Activated gamma-delta T cell treated with Interleukin-2 at 50 U/mL for 16 hours (primary cell): ENCODE measurements at places on chromosomes 5 and 9.

DNA sequence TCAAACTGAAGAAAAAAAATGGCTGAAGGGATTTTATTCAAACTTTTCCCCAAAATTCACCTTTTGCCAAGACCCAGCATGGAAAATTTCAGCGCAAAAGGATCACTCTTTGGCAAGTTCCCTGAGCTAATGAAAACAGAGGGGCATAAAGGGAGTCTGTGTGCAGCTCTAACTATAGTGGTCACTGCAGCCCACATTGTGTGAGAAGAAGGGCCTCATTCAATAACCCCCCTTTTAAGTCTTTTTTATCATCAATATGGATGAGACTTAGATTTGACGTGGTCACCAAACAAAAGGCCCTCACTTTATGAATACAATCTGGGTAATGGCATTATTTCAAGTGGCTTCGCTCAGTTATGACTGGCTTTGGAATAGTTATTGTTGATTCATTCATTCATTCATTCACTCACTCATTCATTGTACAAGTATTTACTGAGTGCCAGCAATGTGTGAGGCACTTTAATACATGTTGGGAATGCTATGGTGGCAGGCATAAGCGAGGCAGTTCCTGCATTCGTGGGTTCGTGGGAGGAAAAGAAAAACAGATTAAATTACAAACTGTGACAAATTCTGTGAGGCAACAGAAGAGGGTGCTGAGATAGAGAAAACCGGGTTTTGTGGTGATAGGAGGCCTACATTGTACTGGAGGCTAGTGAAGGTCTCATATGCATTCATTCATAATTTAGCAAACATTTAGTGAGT, 145.7 kb upstream of the KLF4 start:
- DNase-seq = no peak

- DNase-seq = no peak
Observed at GRCh38 chr5:77170-77501, 14.8 kb upstream of the PLEKHG4B start.

- DNase-seq = no peak
Observed at GRCh38 chr5:131990716-131991115, 20.7 kb downstream of the ACSL6 start.

GRCh38 chr5:57466544-57466943, 16.1 kb downstream of the ACTBL2 start:
- no peak for DNase-seq

DNA sequence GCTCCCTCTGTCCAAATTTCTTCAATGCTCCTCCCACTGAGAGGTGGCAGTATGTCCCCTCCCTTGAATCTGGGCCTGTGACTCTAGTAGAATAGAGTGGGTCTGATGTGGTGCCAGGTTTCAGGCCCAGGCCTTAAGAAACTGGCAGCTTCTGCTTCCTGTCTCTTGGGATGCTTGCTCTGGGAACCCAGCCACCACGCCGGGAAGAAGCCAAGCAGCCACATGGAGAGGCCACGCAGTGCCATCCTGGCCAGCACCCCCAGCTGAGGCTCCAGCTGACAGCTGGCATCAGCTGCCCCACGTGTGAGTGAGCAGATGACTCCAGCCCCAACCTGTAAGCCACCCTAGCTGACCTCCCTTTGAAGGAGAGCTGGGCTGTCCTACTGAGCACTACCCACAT, 7.3 kb upstream of the TSPAN17 start:
- DNase-seq = no peak

GRCh38 chr5:171975262-171975876, 31.1 kb downstream of the FBXW11 start:
- DNase-seq = no peak

DNA sequence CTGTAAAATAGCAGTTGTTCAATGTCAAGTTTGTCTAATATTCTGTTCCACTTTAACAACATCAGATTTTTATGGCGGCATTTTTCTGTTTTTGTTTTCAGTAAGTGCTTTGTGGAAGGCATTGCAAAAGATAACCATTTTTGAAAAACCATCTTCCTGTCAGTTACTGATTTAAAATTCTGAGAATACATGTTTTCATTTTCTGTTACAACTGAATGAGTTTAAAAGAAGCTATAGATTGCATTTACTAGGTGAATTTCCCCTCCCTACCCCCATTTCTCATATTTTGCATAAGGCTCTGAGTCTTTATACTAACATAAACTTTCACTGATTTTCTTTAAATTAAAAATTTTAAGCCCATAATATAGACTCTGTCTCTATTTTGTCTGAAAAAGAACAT, 4.6 kb upstream of the ERAP2 start:
- DNase-seq = no peak

GRCh38 chr5:74977471-74977870, 74.9 kb downstream of the GCNT4 start:
- no peak for DNase-seq

GRCh38 chr9:102700936-102701335, 294.2 kb upstream of the CYLC2 start:
- DNase-seq = no peak

- no peak for DNase-seq
Observed at GRCh38 chr5:22560147-22560546, 293.0 kb downstream of the CDH12 start.

DNA sequence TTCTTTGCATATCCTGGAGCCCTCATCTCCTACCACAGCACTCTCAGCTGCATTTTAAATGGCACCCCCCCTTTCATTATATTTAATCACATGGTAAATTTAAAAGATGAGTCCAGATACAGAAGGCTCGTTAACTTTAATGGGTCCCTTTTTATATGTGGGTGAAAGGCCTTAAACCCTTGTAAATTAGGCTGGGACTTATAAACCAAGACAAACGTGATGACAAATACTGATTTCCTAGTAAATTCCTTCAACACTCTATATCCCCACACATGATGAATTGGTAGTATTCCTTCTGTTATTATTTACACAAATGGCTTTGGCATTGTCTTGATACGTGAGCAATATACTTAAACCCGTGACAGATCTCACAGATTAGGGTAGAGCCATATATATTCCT, 210.6 kb downstream of the CAAP1 start:
- DNase-seq = no peak

GRCh38 chr5:155189981-155190380, 176.4 kb downstream of the KIF4B start:
- no peak for DNase-seq

GRCh38 chr5:84255315-84255714, 129.4 kb downstream of the EDIL3 start:
- no peak for DNase-seq

DNA sequence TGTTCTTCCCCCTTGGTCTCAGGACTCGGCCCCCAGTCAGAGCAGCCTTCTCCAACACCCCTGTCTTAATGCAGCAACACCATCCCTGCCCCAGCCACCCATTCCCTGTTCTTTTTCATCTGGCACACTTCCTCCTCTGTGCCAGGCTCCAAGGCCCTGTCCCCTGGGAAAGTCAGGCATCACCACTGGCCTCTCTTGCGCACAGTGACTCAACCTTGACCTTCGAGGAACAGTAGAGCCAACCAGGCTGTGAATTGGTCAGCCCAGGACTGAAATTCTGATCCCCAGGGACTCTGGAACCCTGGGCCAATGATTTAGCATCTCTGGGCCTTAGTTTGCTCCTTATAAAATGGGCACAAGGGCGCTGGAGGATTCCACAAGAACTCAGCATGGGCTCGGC, 10.5 kb upstream of the RALGDS start:
- DNase-seq = no peak

DNA sequence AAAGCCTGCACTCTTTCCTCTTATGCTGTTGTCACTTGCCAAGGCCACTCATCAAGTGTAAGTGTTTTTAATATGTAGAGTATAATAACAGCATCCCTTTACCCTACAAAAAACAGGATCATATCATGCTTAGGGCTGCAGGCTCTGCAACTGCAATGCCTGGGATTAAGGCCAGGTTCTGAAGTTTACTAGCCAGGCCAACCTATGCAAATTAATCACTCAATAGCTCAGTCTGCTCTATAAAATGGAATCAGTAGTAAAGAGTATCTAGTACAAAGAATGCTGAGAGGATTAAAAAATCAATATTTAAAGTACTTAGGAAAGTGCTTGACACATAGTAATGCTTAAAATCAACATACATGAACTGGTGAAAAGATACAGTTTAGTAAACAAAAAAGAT, 253.3 kb downstream of the EDIL3 start:
- DNase-seq = no peak

GRCh38 chr5:143197260-143197656, 206.2 kb downstream of the NR3C1 start:
- DNase-seq = no peak

DNA sequence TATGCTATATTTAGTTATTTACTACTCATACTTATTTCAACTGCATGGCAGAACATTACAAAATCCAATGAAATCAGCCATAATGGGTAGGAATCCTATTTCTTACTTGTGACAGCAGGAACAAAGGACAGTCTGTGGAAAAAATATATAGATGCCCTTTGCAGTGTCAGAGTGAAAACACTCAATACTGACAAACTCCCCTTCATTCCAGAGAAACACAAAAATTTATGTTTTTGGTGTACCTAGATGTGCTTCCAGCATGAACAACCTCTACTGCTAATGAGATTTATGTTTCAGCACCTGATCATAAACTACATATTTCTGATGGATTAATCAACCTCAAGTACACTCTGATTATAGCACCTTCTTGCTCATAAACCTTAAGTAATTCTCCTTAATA, 132.4 kb downstream of the CDH10 start:
- no peak for DNase-seq

DNA sequence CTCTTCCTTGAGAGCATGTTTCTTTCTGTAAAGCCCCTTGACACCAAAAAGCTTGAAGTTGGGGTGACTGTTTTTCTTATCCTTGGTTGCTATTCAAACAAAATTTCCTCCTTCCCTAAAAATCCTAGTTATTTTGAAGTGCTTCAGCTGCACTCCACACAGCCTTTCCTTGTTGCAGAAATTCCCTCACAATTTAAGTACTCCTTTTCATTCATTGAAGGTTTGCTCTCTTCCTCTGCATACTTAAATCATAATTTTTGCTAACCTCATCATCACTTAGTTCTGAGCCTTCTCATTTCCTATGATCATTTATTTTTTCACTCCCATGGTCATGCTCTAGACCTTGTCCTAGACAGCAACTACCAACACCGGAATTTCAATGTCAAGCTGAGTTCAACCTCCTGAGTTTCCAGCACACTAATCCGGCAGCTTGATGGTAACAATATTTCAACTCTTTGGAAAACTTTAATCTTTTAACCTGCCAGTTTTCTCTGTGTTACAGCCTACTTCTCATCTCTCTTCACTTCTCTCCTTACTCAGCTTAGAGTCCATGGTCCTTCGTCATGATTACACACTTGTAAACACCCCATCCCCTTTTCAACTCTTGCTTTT, 78.7 kb upstream of the ACTBL2 start:
- no peak for DNase-seq

DNA sequence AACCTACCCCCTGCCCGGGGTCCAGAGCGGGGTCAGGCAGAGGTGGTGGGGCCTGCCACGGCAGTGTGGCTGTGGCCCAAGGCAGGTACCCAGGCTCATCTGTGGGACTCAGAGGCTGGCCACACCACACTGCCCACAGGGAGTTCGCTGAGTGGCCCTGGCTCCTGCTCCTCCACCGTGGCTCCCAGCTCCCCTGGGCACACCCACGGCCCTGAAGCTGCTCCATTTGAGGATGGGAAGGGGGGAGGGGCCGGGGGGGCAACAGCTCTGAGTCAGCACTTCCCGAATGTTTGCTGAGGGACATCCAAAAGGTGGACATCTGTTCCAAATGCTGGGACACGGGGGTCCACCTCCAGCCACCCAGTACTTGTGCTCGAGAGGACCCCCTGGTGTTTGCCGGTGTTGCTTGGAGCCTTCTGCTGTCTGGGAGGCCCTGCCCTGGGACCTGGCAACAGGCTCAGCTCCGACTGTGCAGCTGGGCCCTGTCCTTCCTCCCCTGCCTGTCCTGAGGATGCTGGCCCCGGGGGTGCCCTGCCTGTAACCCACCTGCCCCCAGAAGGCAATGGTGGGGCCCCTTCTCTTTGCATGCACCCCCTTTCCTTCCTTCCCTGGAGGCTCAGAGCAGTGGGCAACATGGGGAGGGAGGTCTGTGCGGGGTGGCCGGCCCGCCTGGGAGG, 2.5 kb upstream of the NRARP start:
- no peak for DNase-seq

DNA sequence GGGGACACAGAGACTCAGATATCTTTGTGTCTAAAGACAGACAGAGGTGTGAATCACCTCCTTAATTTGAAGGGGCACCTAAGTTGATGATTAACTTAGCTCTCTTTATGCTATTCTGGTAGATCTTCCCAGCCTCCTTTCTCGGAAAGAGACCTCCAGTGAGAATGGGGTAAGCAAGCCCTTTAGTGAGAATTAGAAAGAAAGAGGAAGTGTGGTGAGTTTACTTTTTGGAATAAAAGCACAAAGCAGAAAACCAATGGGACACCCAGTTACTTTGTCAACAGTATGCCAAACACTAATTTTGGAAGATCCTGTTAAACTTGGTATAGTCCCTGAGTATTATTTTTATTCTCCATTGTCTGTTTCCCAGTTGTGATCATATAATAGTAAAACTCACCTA, 302.8 kb upstream of the RASA1 start:
- no peak for DNase-seq

GRCh38 chr5:38753141-38753540, 92.7 kb upstream of the OSMR start:
- DNase-seq = no peak

- no peak for DNase-seq
Observed at GRCh38 chr9:107615321-107615720, 125.8 kb upstream of the KLF4 start.

GRCh38 chr9:136117916-136118319, 757 bp downstream of the TMEM250 start:
- DNase-seq = no peak

- DNase-seq = no peak
Observed at GRCh38 chr5:14684757-14685156, 20.2 kb downstream of the OTULIN start.

GRCh38 chr9:75855509-75855908, 35.0 kb upstream of the PCSK5 start:
- DNase-seq = no peak

GRCh38 chr5:175417384-175417783, 26.6 kb downstream of the DRD1 start:
- no peak for DNase-seq

- DNase-seq = no peak
Observed at GRCh38 chr5:6587171-6587570, 45.7 kb downstream of the NSUN2 start.

DNA sequence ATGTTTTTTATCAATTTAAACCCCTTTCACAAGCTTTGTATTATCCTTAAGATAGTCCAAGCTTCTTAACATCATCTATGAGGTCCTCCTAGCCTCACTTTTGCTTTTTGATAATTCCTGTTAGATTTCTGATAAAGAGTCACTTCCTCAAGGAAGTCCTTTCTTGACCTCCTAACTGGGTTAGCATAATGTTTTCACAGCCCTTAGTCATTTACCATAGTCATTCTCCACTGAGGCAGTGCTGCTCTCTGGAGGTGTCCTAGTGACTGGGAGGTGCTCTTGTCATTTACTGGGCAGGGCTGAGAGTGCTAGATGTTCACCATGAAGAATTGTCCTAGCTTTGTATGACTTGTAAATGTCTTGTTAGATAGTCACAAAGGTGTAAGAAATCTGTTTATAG, 26.4 kb downstream of the TNPO1 start:
- no peak for DNase-seq

- DNase-seq = no peak
Observed at GRCh38 chr9:125996791-125997190, 249.6 kb downstream of the PBX3 start.
